Upper lobe of left lung (tissue), 6 donors: ENCODE measurements at places on chromosomes 7 and 10.

DNA sequence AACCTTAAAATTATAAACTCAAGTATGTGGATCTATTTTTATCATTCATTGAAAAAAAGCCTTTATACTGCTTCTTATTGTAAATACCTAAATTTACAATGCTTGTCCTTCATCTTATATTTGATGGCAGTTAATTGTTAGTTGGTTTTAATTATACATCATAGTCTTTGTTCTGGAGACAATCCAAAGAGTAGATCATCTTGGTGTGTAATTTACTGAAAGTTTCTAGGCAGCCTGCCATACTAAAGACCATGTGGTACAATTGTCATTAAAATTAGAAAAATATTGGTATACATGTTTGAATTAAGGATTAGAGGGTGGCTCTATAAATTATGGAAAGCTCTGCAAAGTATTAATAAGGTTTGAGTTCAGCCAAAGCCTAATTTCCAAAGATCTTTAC lies 231.4 kb downstream of the KCND2 start:
- no peak for DNase-seq

GRCh38 chr10:121064491-121064890 lies 213.3 kb downstream of the WDR11 start:
- no peak for DNase-seq

DNA sequence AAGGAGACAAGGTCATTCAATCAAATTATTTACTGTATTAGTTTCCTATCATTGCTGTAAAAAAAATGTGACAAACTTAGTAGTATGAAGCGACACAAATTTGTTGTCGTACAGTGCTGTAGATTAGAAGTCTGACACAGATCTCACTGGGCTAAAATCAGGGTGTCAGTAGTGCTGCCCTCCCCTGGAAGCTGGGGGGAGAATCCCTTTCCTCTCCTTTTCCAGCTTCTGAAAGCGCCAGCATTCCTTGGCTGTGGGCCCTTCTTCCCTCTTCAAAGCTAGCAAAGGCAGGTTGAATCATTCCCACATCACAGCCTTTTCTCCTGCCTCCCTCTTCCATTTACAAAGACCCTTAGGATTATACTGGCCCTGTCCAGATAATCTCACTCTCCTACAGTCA lies 28.0 kb downstream of the VPS41 start:
- no peak for DNase-seq

GRCh38 chr7:20260223-20260622 lies 43.0 kb upstream of the MACC1 start:
- DNase-seq, result no peak

- no peak for DNase-seq
Observed at GRCh38 chr7:139718141-139718540, 59.7 kb downstream of the HIPK2 start.

GRCh38 chr7:31249671-31250070 lies 90.9 kb downstream of the NEUROD6 start:
- DNase-seq, result peak; percentile 32
